Putamen (tissue), 1 donor: ENCODE measurements at places on chromosomes 3 and 15.

- DNase-seq: no peak
These were observed 130.5 kb upstream of the MCTP2 start for GRCh38 chr15:94100863-94101262.

- DNase-seq: no peak
These were observed 379.7 kb upstream of the CNTN6 start for GRCh38 chr3:713006-713621.

DNA sequence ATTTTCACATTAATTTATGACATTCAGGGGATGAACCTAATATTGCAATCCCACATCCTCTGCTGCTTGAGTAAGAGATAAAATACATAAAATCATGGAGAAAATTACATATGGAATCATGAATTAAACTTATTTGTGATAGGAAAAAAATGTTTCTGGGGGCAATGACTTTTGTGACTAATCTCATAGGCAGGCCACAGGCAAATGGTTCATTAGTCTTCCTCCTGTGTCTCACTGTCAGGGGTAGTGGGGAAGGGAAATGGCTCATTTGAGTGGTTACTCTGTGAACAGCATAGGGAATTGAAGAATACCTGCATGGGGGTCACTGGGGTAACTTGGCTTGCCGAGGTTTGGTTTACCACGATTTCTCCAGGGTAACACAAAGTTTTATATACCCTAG lies 72.0 kb downstream of the TFG start:
- no peak for DNase-seq

DNA sequence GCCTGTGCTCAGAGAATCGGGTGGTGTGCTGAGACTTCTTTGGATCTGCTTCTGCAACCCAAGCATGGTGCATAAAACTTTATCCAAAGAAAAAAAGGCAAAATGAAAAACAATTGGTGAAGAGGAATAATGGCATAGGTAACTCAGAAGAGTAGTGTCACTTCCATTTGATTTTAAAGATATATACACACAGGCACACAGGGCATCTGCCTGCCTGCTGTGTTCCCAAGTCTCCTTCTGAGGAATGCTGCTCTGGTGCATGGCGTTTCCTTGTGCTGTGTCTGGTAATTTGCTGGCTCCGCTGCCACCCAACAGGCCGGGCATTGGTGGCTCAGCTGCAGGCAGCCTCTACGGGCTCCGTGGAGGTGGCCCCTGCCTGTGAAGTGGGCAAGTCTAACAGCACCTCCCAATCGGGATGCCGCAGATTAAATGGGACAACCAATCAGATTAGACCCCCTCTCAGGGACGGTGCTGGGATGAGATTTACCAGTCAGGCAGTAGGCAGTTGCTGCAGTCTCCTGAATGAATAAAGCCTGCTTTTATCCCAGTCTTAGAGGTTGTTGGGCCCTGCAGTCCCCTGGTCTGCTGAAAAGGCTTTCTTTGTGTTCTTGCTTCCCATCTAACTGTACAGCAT lies 253.7 kb upstream of the RASGRP1 start:
- DNase-seq: peak; percentile 34

GRCh38 chr15:23401627-23402026 lies 45.4 kb downstream of the GOLGA6L2 start:
- DNase-seq: no peak

- no peak for DNase-seq
These were observed 40.5 kb downstream of the IL5RA start for GRCh38 chr3:3069723-3070122.

DNA sequence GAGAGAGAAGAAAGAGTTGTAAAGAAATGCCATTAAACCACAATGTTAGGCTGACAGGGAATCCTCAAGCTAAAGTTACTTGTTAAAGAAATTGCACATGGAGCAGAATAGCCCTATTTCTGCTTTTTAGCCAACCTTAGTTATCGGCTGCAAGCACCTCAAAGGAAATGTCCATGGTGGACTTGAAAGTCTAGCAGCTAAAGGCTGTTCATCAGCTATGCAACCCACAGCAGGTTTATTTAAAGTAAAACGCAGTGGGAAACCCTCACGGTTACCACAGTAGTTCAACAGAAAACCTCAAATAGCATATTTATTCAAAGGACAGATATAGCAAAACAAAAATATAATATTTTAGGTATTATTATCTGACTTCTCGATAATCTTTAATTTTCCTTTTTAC lies 967.2 kb downstream of the IGSF11 start:
- no peak for DNase-seq

DNA sequence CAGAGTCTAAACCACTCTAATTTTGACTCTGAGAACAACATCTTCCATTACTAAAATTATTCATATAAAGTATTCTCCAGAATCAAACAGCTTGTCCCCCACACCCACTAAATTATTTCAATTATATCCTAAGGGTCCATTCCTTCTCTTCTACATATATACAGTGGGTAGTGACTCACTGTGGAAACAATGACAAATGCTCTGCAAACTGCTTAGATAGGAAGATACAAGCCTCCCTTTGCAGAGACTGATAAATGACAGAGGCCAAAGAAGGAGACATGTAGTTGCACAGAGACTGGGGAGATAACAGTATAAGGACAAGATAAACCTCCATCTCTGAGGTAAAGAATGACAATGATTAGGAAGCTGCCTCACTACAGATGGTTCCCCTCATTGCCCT lies 1087.4 kb downstream of the AGBL1 start:
- DNase-seq: no peak

DNA sequence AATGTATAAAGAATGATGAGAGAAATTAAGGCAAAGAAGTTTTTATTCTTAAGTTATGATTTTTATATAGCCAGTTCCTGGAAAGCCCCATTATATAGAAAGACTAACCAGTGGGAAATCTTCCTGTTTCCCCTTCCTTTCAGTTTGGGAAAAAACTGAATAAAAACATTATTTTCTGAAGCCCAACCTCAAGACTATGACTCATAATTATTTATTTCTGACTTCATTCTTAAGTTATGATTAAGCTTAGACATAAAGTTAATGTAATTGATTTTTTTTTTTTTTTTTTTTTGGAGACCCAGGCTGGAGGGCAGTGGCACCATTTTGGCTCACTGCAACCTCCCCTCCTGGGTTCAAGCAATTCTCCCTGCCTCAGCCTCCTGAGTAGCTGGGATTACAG lies 55.8 kb downstream of the TRPC1 start:
- no peak for DNase-seq

GRCh38 chr3:13894807-13895154 lies 14.9 kb upstream of the WNT7A start:
- no peak for DNase-seq

GRCh38 chr3:23484386-23484785 lies 281.3 kb downstream of the UBE2E2 start:
- DNase-seq: no peak

DNA sequence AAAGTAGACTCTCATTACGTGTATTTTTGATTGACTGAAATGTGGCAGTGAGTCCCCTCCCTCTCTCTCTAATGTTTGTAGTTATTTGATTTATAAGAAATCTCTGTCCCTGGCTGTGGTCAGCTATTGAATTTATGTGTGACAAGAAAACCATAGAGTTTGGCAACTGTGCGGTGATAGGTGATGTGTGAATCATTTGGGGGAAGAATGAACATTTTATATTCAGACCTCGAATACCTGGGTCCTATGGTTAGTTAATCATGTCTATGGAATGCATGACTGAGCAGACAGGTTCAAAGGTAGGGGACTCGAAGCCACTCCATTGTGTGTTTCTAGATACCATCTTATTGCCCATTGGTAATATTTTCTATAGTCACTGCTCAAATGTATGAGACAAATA lies 712.1 kb downstream of the MECOM start:
- no peak for DNase-seq

GRCh38 chr3:105614288-105615030 lies 247.8 kb downstream of the ALCAM start:
- no peak for DNase-seq

DNA sequence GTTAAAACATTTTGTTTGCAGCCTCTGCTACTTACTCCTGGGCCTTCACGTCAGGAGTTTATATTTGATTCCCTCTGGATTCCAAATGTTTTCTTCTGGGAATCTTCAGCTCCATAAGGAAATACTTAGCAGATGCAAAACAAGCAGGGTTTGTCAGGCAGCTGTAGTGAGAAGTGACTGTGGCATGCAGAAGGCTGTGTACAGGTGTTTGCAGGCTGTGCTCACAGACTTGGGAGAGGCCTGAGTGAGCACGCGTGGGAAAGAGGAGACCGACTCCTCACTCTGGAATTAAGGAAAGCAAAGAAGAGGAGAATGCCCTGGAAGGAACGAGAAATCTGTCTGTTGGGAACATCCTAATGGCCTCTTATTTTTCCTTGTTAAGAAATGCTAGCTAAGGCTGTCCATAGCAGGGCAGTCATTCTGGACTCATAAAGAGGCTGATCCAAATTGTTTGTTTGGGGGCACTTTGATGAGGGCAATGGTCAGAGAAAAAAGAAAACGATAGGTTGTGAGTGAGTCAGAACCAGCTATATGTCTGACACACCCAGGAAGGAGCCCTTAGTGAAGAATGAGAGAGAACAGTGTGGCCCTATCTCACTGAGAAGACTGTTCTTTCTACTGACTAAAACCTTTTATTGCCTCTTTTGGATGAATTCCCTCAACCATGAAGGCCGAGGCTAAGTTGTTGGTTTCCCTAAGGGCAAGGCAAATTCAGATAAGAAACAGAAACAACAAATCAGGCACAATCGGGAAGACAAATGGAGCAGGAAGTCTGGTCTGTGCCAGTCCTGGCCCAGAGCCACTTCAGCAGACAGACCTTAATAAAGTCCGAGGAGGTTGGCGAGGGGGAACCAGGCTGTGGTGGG lies 82.6 kb downstream of the TGFBR2 start:
- no peak for DNase-seq

- DNase-seq: no peak
These were observed 21.1 kb downstream of the ECT2 start for GRCh38 chr3:172771672-172772071.

DNA sequence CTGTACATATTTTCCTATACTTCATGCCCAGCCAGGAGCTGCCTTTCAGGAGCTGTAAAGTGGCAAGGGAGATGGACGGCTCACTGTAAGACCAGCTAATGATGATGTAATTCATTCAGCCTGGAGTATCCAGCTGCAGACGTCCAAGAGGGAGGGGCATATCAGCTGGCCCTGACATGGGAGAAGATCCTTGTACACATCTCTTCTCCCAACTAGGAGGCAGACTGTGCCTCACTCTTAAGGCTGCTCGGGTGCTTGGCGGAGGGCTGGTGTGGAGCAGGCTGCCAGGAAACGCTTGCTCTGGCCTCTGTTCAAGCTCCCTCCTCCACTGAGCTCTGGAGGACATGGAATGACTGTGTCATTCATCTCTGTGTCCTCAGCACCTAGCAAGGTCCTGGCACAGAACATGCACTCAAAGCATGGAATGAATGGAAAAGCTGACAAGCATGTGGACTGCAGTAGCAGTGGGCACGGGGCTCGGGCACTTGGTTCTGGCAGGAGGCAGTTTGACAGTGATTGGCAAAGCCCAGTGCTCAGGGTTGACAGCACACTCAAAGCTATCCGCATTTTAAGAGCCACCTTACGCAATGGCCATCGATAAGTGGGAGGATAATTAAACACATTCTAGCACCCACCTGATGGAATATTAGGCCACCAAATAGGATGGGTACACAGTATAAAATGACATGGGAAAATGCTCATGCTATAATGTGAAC lies 72.4 kb downstream of the TBC1D2B start:
- peak; percentile 75 for DNase-seq

- no peak for DNase-seq
These were observed 20.9 kb downstream of the CEMIP start for GRCh38 chr15:80800067-80800466.

DNA sequence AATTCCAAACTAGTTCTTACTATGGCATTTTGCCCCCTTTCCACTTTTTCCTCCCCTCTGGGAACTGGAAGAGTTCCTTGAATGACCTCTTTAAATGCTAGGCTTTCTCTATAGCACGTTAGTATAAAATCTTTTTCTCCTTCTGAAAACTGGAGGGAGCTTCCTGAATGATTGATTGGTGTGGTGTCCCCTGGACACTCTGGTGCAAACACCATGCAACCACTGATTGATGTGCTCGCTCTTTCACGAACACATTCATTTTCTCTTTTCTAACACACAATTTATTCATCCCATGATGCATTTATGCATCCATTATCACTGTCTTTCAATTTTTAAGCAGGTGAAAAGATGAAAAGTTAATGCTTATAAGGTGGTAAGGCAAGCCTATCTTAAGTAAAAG lies 159.1 kb upstream of the NANOGP8 start:
- no peak for DNase-seq

DNA sequence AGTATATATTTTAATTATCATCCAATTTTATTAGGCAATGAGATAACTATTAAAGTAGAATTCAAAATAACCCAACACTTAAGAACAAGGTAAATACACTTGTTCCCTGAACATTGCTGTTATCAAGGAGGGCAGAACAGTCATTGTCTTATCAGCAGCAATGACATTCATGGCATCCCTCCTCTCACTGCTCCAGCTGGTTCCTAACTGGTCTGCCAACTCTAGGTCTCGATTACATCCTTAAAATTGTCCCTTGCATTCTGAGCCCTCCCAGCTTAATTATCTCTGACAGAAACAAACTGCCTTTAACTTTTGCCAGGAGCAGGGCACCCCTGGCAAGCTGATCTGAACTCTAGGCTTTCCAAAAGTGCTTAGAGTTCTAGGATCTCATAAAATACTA lies 14.0 kb upstream of the DYNC1LI1 start:
- no peak for DNase-seq

DNA sequence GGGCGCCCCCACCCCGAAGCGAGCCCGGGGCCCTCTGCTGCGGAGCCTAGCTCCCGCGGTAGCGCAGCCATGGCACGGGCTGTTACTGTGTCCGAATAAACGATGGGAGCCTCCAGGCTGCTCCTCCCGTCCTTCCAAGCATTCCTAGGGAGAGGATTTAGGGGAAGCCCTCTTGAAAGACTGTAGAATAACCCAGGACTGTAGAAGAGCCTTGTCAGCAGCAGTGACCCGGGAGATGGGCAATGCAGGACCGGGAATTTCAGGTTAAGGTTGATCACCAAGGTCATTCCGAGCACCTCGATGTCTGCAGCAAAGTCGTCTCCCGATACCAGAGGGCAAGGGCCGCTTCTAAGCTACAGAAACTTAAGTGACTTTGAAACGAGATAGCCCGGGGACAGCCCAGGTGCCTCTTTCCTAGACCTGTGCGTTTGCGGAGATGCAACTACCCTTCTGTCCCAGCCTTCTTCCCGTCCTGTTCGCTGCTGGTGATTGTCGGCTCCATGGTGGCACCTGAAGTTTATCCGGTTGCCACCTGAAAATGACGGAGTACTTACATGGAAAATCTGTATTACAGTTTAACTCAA lies 753 bp upstream of the MYO5A start:
- DNase-seq: no peak

GRCh38 chr3:162847511-162847910 lies 1350.9 kb downstream of the OTOL1 start:
- DNase-seq: no peak

DNA sequence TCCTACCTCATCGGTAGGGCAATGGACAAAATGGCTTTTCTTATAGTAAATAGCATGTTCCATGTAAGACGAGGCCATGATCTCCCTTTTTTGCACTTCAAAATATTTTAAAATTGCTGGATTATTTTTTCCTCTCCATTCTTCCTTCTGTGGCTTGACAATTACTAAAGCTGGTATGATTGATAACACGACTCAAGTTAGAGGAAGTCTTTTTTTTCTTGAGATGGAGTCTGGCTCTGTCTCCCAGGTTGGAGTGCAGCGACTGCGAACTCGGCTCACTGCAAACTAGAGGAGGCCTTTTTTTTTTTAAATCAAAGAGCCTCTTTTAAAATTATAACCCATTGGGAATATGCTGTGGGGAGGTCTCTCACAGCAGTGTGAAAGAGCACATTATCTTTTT lies 124.5 kb upstream of the TBL1XR1 start:
- no peak for DNase-seq
